ENCODE measurements at places on chromosomes 2 and 18. TPM values are rescaled to one million over a fixed set of nuclear protein-coding genes. Genes with fewer than 3 reads are reported as not detected.

Gene DSC1
- polyA plus RNA-seq = not detected

Gene ESPNL
- polyA plus RNA-seq = not detected

Gene MSH2
- polyA plus RNA-seq = 18.0 TPM

Gene FZD7
- 1.4 TPM for polyA plus RNA-seq

Gene TGFA
- 0.26 TPM for polyA plus RNA-seq

Gene RAD51AP2
- 0.07 TPM for polyA plus RNA-seq

Gene CCDC150
- polyA plus RNA-seq = 1.3 TPM

Gene PPP3R1
- 13.3 TPM for polyA plus RNA-seq

Gene SERPINB5
- polyA plus RNA-seq = not detected

Gene CCDC178
- polyA plus RNA-seq = 0.61 TPM

Gene RAX
- polyA plus RNA-seq = not detected

Gene ABCG5
- 0.33 TPM for polyA plus RNA-seq

Gene MEP1B
- polyA plus RNA-seq = not detected

Gene MSTN
- polyA plus RNA-seq = 0.97 TPM

Gene LRRTM1
- polyA plus RNA-seq = 0.49 TPM

Gene ATP6V1C2
- polyA plus RNA-seq = 2.6 TPM

Gene ARID5A
- 39.6 TPM for polyA plus RNA-seq

Gene CCDC74A
- polyA plus RNA-seq = 58.3 TPM

Gene L3MBTL4
- 3.9 TPM for polyA plus RNA-seq

Gene FAM237A
- not detected for polyA plus RNA-seq

Gene ITGB1BP1
- 109 TPM for polyA plus RNA-seq

Gene UGT1A6
- polyA plus RNA-seq = not detected

Gene LOXL3
- polyA plus RNA-seq = 3.6 TPM

Gene SLC4A5
- polyA plus RNA-seq = 2.7 TPM

Gene OTX1
- polyA plus RNA-seq = 0.24 TPM

Gene HMSD
- 0.16 TPM for polyA plus RNA-seq

Gene GALNT5
- polyA plus RNA-seq = not detected

Gene CXCR4
- polyA plus RNA-seq = 186 TPM

Gene CRYGD
- polyA plus RNA-seq = not detected

Gene CFC1
- 4.9 TPM for polyA plus RNA-seq

Gene HPCAL1
- polyA plus RNA-seq = 43.0 TPM

Gene MAP3K2
- 11.0 TPM for polyA plus RNA-seq

Measured in adrenal gland (tissue), 19 donors.